ENCODE measurements at places on chromosomes 1 and 21. TPM values are rescaled to one million over a fixed set of nuclear protein-coding genes. Genes with fewer than 3 reads are reported as not detected.

DNA sequence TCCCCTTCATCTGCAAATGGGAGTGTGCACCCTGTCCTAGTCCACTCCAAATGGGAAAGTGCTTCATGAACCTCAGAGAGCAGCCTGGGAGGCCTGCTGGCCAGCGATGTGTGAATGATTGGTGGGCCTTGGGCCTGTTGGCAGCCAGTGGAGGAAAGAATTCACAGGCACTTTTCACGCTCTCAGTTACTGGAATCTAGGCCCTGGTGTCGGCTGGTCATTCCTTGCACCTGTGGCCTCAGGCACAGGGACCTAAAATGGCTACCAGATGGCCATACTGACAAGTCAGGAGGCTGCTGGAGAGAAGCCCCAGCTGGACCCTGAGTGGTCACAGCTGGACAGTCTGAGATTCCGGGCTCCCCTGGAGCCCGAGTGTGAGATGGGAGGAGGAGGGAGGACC, 18.4 kb upstream of the EDN2 start:
- H3K27ac ChIP-seq, result no peak overlapping the region
- no peak overlapping the region for H3K4me3 ChIP-seq
- H3K27me3 ChIP-seq, result no peaks in the 10 kb centered on the region
- DNase-seq, result no peak
- no peaks in the 10 kb centered on the region for H3K4me1 ChIP-seq

GRCh38 chr1:41708332-41708731, 210.4 kb downstream of the HIVEP3 start:
- no peak overlapping the region for H3K4me3 ChIP-seq
- no peak for DNase-seq
- H3K27ac ChIP-seq, result no peak overlapping the region
- no peaks in the 10 kb centered on the region for H3K4me1 ChIP-seq
- no peaks in the 10 kb centered on the region for H3K27me3 ChIP-seq

- H3K4me3 ChIP-seq, result no peak overlapping the region
- no peak for DNase-seq
- no peaks in the 10 kb centered on the region for H3K4me1 ChIP-seq
Measured at GRCh38 chr1:5701642-5702041, 290.6 kb downstream of the NPHP4 start.

- DNase-seq, result peak; percentile 31
- no peaks in the 10 kb centered on the region for H3K36me3 ChIP-seq
- H3K4me1 ChIP-seq, result no peaks in the 10 kb centered on the region
- H3K27ac ChIP-seq, result peak overlapping the region; percentile 47
Measured at GRCh38 chr21:46066591-46067331, 31.2 kb upstream of the COL6A2 start.

GRCh38 chr1:220278991-220279390, 6.7 kb upstream of the RAB3GAP2 start:
- DNase-seq, result no peak
- H3K36me3 ChIP-seq, result no peaks in the 10 kb centered on the region
- H3K4me1 ChIP-seq, result no peaks in the 10 kb centered on the region
- H3K4me3 ChIP-seq, result no peak overlapping the region

DNA sequence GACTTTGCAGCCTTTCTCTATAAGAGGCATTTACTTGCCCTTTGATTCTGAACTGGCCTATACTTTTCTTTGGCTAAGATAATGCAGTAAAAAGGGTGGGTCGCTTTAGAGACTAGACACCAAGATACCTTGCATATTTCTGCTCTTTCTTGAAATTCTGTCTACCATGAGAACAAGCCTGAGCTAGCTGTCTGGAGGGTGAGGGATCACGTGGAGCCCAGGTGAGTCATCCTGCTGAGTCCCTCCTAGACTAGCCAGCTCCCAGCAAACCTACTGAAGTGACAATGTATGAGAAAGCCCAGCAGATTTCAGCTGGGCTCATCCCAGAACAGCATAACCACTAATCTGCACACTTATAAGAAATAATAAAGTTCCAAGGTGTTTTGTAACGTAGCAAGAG, 408.0 kb upstream of the KAZN start:
- no peak overlapping the region for H3K27ac ChIP-seq
- H3K4me1 ChIP-seq, result no peaks in the 10 kb centered on the region
- DNase-seq, result no peak
- H3K27me3 ChIP-seq, result peaks cover 2% of the 10 kb centered on the region

GRCh38 chr1:198108636-198109370, 48.0 kb upstream of the NEK7 start:
- no peak overlapping the region for H3K4me3 ChIP-seq
- peaks cover 4% of the 10 kb centered on the region for H3K4me1 ChIP-seq
- H3K27me3 ChIP-seq, result no peaks in the 10 kb centered on the region
- H3K36me3 ChIP-seq, result no peaks in the 10 kb centered on the region
- no peak overlapping the region for H3K27ac ChIP-seq
- DNase-seq, result no peak

DNA sequence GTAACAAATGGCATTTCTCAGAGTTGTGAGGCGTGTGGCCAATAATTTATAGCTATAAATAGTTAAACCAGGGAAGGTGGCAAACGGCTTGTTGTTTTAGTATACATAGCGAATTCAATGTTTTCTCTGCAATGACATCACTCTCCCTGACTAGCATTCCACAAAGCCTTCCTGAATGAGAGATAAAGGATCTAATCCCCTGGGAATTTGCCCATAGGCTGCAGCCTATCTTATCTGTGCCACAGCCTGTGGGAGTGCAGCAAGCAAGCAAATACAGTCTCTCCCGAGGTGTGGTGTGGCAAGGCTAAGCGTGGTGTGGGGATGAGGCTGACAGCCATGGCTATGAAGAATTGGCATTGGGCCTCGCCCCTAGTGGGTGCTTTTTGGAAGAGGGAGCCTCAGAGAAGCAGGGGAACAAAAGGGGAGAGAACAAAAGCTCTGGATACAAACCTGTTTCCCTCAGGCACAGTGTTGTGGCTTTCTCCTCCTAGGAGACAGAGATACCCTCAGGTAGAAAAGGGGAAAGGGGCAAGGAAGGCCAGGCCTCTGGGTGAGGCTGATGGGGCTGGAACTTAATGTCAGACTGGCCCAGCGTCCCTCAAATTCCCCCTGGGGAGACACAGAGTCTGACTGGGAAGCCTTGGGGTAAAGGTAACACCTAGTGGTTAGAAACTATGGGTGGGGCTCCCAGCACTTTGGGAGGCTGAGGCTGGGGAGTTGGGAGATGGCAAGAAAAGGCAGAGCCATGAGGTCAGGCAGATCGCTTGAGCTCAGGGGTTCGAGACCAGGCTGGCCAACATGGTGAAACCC, 8.9 kb downstream of the TAGLN2 start:
- no peak for DNase-seq
- H3K36me3 ChIP-seq, result peaks cover 31% of the 10 kb centered on the region
- no peaks in the 10 kb centered on the region for H3K27me3 ChIP-seq
- no peaks in the 10 kb centered on the region for H3K4me1 ChIP-seq
- no peak overlapping the region for H3K27ac ChIP-seq

DNA sequence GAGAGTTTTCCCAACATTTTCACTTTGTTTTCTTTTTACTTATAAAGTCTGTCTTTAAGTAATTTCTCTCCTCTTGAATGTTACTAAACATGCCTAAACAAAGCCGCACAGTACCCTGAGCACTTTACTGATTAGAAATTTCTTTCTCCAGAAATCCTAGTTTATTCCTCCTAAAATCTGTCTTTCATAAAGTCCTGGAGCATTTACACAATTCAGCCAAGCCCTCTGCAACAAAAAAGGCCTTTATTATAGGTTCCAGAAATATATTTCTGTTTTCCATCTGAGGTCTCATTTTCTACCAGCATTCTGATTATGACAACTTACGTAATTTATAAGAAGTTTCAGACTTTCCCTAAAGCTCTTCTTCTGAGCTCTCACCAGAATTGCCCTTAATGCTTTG, 549.5 kb upstream of the OLFM3 start:
- no peaks in the 10 kb centered on the region for H3K27me3 ChIP-seq
- H3K4me1 ChIP-seq, result no peaks in the 10 kb centered on the region
- H3K27ac ChIP-seq, result no peak overlapping the region

- no peak overlapping the region for H3K27ac ChIP-seq
- DNase-seq, result no peak
Measured at GRCh38 chr1:15676688-15677661, 7.1 kb upstream of the PLEKHM2 start.

GRCh38 chr1:68359045-68359444, 90.7 kb downstream of the RPE65 start:
- no peaks in the 10 kb centered on the region for H3K36me3 ChIP-seq
- no peak overlapping the region for H3K4me3 ChIP-seq
- no peaks in the 10 kb centered on the region for H3K27me3 ChIP-seq
- no peak overlapping the region for H3K27ac ChIP-seq
- DNase-seq, result no peak

DNA sequence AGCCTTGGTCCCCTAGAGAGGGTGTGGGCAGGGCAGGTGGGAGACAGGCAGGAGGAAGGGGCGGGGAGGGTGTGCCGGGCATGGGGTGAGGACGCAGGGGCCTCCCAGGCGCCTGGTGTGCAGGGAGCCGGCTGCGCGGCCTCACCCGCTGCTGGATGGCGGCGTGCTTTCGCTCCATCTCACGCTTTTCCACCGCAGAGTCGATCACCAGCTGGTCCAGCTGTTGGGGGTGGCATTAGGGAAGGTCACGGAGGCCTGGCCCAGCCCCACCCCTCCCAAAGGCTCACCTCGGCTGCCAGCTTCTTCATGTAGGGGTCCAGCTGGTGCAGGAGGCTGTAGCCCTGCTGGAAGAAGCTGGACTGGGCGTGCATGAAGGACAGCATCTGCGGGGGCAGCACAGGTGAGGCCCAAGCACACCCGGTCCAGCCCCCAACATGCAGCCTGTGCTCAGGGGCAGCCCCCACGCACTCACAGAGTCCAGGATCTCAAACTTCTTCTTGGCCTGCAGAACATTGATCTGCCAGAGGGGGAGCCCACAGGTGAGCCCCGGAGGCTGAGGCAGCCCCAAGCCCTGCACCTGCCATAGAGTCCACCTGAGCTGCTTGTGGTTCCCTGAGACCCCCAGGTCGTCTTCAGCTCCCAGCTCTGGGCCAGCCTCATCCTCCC, 7.9 kb downstream of the ACAP3 start:
- peaks cover 11% of the 10 kb centered on the region for H3K36me3 ChIP-seq
- no peak overlapping the region for H3K4me3 ChIP-seq
- no peaks in the 10 kb centered on the region for H3K27me3 ChIP-seq
- peaks cover 1% of the 10 kb centered on the region for H3K4me1 ChIP-seq
- DNase-seq, result no peak
- no peak overlapping the region for H3K27ac ChIP-seq

DNA sequence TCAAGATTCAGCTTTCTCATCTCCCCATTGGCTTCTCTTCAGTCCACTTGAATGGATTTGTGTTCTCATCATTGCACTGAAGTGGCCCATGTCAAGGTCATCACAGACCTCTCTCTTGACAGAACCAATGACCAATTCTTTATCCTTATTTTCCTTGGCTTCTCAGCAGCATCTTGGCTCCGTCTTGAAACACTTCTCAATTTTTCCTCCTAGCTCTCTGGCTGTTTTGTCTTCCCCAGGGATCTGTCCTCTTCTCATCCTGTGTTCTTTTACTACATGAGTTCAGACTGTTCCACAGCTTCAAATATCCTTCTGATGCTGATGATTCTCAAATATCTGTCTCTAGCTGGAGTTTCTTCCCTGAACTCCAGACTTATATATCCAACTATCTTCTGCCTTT, 78.6 kb downstream of the COLGALT2 start:
- no peaks in the 10 kb centered on the region for H3K27me3 ChIP-seq
- no peak overlapping the region for H3K27ac ChIP-seq
- no peak for DNase-seq
- H3K36me3 ChIP-seq, result no peaks in the 10 kb centered on the region
- H3K4me3 ChIP-seq, result no peak overlapping the region

DNA sequence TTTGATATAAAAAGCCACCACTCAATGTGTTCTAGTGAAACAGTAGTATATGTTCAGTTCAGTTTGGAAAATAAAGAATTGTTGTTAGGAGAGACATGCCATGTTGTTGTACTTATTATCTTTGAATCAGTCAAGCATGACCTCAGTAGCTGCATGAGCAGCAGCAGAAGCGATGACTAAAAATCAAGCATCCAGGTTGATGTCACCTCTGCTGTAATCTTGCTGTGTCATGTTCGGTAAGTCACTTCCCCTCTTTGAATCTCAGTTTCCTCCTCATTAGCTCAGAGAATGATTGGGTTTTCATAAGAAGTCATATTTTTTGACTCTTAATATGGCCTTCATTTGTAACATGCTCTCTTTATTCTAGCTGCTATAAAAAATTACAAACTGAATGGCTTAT, 428.4 kb upstream of the B3GALT2 start:
- H3K4me3 ChIP-seq, result no peak overlapping the region
- H3K4me1 ChIP-seq, result no peaks in the 10 kb centered on the region
- no peaks in the 10 kb centered on the region for H3K36me3 ChIP-seq
- no peaks in the 10 kb centered on the region for H3K27me3 ChIP-seq
- no peak for DNase-seq

- no peaks in the 10 kb centered on the region for H3K36me3 ChIP-seq
- no peaks in the 10 kb centered on the region for H3K4me1 ChIP-seq
- no peaks in the 10 kb centered on the region for H3K27me3 ChIP-seq
Measured at GRCh38 chr1:68811806-68812205, 314.9 kb upstream of the DEPDC1 start.

DNA sequence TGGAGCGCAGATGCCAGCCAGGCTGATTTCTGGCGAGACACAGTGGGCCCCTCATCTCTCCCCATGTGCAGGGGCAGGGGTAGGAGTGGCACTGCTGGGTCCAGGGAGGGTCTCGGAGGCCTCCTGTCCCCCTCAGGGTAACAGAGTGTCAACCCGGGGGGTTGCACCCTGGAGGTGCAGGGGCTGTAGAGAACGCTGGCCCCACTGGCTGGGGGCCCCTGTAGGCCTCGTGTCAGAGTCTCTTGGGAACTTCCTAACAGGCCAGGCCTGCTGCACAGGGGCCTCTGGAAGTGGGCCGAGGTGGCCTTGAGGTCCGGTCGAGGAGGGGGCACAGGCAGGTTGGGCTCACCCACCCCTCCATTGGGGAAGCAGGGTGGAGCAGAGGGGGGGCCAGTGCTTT, 38.9 kb upstream of the AJAP1 start:
- no peak overlapping the region for H3K4me3 ChIP-seq
- DNase-seq, result no peak
- H3K36me3 ChIP-seq, result no peaks in the 10 kb centered on the region
- no peaks in the 10 kb centered on the region for H3K27me3 ChIP-seq

GRCh38 chr1:231124746-231125145, 37.1 kb upstream of the TRIM67 start:
- DNase-seq, result no peak
- no peaks in the 10 kb centered on the region for H3K36me3 ChIP-seq
- no peak overlapping the region for H3K4me3 ChIP-seq
- H3K27ac ChIP-seq, result no peak overlapping the region

The DENND2C gene
- 1.3 TPM for total RNA-seq

The PTP4A2 gene
- total RNA-seq, result 74.4 TPM

The FAM131C gene
- total RNA-seq, result not detected

The PTAFR gene
- 2.5 TPM for total RNA-seq

The ABCG1 gene
- 7.1 TPM for total RNA-seq

The ESPN gene
- 66.1 TPM for total RNA-seq

The PODN gene
- 1.9 TPM for total RNA-seq

The HTR6 gene
- total RNA-seq, result not detected

The GLMN gene
- total RNA-seq, result 3.2 TPM

The TRIM58 gene
- 88.7 TPM for total RNA-seq

Data from liver (tissue), 10 donors.